ENCODE measurements at places on chromosomes 16 and 17.

GRCh38 chr16:70660672-70661350, 14.5 kb downstream of the IL34 start:
- DNase-seq, result no peak

- DNase-seq, result no peak
Measured at GRCh38 chr17:3978421-3979289, 14.4 kb upstream of the ATP2A3 start.

GRCh38 chr17:16419074-16419928, 3.9 kb downstream of the TRPV2 start:
- DNase-seq, result no peak

GRCh38 chr16:10943064-10943353, 741 bp upstream of the DEXI start:
- no peak for DNase-seq

- no peak for DNase-seq
Measured at GRCh38 chr17:73103641-73104335, 11.3 kb upstream of the SLC39A11 start.

GRCh38 chr16:88957887-88958577, 19.0 kb downstream of the CBFA2T3 start:
- no peak for DNase-seq

GRCh38 chr16:85565340-85565739, 47.8 kb upstream of the GSE1 start:
- DNase-seq, result no peak

Data from activated CD8-positive, alpha-beta memory T cell treated with anti-CD3 and anti-CD28 coated beads for 1 hour (primary cell).